Putamen (tissue), 1 donor: ENCODE measurements at places on chromosomes 6 and 20.

DNA sequence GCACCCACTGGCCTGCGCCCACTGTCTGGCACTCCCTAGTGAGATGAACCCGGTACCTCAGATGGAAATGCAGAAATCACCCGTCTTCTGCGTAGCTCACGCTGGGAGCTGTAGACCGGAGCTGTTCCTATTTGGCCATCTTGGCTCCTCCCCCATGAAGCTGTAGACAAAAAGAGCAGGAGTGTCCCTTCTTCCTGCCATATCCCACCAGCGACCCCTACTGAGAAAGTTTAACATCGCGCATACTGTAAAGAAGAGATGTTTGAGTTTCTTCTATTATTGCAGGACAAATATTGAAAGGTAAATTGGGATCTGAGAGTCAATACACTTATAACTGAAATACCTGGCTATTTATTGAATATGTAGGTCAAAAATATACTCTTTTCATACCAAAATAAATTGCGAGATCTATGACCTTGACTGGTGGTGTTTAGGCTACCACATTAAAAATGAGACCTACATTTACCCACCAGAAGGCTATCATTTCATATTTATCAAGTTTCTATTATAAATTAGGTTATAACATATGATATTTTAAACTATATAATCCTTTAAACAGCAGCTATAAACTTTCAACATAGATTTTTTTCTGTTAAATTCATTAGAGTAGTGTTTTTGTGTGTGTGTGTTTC, 586.3 kb downstream of the HTR1B start:
- peak; percentile 3 for DNase-seq

DNA sequence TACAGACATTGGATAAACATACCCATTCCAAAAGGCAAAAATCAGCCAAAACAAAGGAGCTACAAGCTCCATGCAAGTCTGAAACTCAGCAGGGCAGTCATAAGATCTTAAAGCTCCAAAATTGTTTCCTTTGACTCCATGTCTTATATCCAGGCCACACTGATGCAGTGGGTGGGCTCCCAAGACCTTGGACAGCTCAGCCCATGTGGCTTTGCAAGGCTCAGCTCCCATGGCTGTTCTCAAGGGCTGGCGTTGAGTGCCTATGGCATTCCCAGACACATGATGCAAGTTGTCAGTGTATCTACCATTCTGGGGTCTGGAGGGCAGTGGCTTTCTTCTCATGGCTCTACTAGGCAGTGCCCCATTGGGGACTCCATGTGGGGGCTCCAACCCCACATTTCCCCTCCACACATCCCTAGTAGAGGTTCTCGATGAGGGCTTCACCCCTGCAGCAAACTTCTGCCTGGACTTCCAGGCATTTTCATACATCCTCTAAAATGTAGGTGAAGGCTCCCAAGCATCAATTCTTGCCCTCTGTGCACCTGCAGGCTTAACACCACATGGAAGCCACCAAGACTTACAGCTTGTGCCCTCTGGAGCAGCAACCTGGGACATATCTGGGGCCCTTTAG, 35.4 kb upstream of the SENP6 start:
- DNase-seq = no peak

- DNase-seq = no peak
Measured at GRCh38 chr6:139330306-139330705, 38.5 kb upstream of the TXLNB start.

GRCh38 chr6:106967936-106968555, 6.5 kb downstream of the CD24 start:
- DNase-seq = no peak

GRCh38 chr6:81049425-81050042, 702.9 kb downstream of the TENT5A start:
- no peak for DNase-seq

DNA sequence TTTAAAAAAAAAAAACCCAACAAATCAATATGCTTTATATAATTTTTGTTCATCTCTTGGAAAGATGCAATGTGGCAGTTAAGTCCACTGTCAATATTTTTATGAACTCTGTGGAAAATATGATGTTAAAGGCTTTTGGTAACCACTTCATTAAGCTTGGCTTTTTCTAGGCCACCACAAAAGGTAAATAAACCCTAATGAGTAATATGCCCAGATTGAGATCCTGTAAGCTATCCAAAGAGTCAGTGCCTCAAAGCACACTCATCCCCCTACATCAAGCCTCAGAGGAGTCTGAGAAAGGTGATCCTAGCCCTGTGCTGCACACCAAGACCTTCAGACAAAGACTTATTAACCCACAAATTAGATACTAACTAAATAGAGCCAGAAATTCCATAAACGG, 121.1 kb downstream of the CDC5L start:
- no peak for DNase-seq

DNA sequence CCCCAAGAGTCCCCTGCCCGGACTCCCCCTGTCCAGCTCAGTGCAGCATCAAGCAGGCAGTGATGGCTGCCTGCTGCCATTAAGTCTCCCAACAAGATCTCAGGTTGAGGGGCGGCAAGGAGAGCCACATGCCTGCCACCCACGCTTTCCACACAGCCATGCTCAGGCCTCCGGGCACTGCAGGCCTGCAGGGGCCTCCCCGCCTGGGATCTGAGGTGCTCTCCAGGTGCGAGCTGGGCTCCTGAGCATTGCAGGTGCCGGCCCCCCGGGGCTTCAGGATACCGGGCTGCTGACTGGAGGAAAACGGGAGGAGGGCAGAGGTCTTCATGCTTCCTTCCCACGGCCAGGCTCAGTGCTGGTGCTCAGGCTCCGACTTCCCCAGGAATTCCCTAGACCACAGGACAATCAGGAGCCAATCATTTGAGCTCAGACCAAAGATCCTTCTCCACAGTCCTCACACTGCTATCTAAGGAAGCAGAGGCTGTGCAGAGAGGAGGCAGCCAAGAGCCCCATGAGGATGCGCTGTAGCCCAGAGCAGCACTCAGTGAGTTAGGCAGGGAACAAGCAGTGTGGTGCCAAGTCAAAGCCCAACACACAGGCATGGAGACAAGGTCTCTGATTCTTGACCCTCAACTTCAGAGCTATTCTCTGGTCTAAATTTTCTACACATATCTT, 52.7 kb downstream of the PYGB start:
- no peak for DNase-seq

DNA sequence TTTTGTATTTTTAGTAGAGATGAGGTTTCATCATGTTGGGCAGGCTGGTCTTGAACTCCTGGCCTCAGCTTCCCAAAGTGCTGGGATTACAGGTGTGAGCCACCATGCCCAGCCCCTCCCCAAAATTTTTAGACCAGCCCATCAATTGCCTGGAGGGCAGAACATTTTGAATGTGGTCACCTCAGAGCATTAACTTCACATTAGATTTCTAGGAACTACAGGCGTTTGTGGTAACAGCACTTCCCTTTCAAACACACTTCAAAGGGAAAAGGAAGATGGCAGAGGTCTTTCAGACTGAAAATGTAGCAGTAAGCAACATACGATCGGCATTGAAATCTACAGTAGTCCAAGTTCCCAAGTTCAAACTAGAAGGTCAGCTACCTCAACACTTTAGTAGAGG, 12.3 kb upstream of the SLA2 start:
- no peak for DNase-seq

DNA sequence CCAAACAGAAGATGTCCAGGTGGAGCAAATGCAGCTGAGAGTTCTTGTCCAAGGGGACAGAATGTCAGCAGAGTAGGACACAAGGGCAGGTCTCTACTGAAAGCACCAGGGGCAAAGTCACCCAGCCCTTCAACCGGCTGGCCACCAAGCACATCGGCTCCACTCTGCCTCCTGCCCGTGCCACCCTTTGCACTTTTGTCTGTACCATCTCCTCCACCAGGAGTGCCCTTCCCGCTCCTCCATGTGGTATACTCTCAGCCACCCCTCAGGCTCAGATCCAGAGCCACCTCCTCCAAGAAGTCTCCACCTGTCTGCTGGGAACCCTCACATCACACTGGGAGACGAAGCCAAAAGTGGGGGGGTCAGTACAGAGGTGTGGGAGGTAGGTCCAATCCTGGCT, 4.1 kb upstream of the HSPA12B start:
- DNase-seq = no peak

GRCh38 chr20:48207505-48207904, 422.2 kb upstream of the SULF2 start:
- DNase-seq = no peak

- DNase-seq = no peak
Measured at GRCh38 chr6:22804620-22805261, 235.4 kb downstream of the HDGFL1 start.

DNA sequence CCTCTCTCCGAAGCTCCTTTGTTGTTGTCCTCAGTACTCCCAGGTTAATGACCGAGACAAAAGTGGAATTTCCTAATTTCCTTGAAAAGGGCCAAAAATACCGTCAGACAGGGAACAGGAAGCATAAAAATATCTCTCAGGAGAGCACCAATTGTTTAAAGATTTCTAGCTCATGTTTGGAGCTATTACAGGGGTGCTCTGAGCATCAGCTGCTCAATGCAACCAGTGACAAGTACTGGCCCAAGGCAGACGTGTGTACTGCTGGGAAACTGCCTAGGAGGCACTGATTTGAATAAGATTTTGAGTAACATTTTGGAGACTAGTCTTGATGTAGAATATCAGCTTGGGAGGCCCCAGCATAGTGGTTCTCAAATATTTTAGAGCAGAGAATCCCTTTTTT, 17.3 kb downstream of the LAMA4 start:
- no peak for DNase-seq

GRCh38 chr6:111470991-111471390, 12.0 kb downstream of the REV3L start:
- no peak for DNase-seq

DNA sequence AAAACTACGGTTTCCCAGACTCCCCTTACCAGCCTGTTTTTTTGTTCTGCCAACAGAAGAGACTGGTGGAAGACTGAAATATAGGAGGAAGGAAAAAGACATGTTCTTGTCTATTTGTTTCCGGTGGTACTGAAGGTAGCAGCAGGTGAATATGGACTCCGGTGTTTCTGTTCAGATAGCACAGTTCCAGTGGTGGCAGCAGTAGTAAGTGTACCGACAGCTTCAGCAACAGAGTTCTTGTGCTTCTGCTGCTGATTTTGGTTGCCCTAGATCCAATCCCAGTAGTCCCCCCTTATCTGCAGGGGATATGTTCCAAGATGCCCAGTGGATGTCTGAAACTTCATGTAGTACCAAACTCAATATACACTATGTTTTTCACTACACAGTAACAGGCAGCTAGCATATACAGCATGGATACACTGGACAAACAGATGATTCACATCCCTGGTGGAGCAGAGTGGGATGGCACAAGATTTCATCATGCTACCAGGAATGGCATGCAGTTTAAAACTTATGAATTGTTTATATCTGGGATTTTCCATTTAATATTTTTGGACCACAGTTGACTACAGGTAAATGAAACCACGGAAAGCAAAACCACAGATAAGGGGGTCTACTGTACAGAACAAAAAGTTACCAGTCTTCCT, 301.8 kb downstream of the BTBD9 start:
- DNase-seq = no peak

- DNase-seq = no peak
Measured at GRCh38 chr6:101434601-101435000, 41.1 kb downstream of the GRIK2 start.

- no peak for DNase-seq
Measured at GRCh38 chr6:26222571-26222970, 135.3 kb downstream of the HFE start.

DNA sequence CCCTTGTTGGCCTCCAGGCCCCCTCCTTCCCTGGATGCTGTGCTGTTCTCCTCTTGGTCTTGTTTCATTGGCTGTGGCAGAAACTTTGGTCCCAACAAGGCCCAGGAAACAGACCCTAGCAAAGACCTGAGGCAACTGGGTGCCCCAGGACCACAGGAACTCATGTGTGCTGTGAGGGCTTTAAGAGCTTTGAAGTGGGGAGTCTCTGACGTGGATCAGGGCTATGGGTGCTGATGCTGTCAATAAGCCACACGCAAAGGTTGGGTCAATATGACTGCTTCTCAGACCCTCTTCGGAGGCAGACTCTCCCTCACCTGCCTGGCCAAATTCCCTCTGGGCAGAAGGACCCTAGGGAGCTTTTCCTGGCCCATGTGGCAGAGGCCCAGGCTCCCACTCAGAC, 91.5 kb upstream of the MLN start:
- DNase-seq = no peak

GRCh38 chr6:167567142-167568033, 242.5 kb downstream of the TTLL2 start:
- DNase-seq = no peak

DNA sequence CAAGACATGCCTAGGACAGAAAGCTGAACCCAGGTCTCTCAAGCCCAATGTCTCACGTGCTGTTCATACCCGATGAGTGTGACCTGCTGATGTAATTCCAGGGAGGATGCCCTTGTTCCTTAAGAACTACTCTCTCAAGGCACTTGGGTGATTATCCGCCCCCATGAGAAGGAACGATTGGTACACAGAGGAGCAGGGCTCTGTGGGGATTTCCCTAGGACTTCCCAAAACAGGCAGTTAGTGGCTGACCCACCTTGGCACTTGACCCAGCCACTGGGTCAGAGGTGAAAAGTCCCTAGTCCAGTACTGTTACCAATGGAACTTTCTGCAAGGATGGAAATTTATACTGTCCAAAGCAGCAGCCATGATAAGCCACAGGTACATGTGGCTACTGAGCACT, 9.2 kb upstream of the BPIFB6 start:
- DNase-seq = no peak

- DNase-seq = no peak
Measured at GRCh38 chr6:49423817-49424216, 39.2 kb downstream of the MMUT start.

GRCh38 chr6:37501632-37502491, 2.2 kb upstream of the CCDC167 start:
- DNase-seq = no peak

GRCh38 chr6:83132121-83132520, 60.9 kb downstream of the PGM3 start:
- DNase-seq = no peak

- no peak for DNase-seq
Measured at GRCh38 chr20:24277196-24277595, 192.2 kb upstream of the SYNDIG1 start.

DNA sequence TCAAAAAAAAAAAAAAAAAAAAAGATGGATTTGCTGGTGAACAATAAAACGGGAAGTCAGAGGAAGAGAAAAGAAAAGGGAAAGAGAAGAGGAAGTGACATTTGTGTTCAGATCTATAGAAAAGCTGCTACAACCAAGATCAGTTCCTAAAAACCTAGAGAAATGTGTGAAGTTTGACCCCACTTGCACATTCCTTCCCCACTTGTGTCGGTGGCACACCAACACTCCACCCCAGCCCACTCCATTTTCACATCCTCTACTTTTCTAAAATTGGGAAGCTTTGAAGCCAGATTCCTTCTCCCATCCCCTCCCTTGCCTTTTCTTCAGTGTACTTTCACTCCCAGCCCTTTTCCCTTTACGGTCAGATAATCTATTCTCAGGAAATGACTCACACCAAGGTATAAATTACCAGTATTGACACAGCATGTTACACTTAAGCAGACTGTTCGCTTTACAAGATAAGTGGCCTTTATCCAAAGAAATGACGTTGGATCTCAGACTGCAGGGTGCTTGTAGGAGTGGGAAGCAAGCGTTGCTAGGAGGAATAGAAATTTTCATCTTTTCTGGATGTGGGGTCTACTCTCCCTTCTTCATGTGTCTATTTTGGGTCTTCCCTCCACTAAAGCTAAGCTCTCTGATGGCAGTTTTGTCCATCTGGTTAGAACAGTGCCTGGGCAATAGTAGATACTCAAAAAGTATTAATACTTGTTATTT, 92.5 kb upstream of the ADGRF1 start:
- DNase-seq = no peak
